Effector memory CD4-positive, alpha-beta T cell (primary cell): ENCODE measurements at places on chromosomes 2 and 18.

DNA sequence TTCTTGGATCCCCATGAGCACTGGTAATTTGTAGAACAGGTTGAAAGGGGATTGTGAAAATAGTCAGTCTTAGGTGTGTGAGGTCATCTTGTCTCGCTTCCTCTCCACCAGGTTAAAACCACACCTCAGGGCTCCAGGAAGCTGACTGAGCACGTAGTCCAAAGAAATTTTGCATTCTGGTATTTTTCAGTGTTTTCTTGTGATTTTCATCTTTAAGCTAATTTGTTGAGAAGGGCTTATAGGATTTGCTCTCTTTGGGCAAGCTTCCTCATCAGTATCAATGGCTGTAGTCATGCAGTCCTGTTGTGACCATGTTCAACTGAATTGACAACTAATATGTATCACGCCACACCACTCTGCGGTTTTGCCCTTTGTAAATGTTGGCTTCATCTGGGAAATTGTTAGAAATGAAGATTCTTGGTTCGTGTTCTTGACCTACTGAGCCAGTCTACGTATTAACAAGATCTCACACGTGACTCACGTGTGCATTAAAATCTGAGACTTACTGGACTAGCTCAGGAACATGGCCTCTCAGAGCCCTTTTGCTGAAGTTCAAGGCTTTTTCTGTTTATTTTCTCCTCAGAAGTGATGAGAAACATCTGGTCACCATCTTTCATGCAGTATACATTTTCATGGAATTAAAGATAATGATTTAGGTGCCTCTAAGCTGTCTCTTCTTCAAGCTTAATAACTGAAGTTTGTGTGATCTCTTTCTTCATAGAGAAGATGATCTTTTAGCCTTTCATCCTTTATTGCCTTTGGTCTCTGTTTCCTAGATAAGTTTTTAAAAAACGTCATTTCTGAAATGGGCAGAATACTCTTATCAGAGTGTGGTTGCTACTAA, 32.8 kb downstream of the FMNL2 start:
- no peak overlapping the region for H3K4me3 ChIP-seq
- H3K27me3 ChIP-seq, result no peaks in the 10 kb centered on the region
- H3K27ac ChIP-seq, result no peak overlapping the region
- H3K4me1 ChIP-seq, result no peaks in the 10 kb centered on the region
- no peaks in the 10 kb centered on the region for H3K36me3 ChIP-seq

DNA sequence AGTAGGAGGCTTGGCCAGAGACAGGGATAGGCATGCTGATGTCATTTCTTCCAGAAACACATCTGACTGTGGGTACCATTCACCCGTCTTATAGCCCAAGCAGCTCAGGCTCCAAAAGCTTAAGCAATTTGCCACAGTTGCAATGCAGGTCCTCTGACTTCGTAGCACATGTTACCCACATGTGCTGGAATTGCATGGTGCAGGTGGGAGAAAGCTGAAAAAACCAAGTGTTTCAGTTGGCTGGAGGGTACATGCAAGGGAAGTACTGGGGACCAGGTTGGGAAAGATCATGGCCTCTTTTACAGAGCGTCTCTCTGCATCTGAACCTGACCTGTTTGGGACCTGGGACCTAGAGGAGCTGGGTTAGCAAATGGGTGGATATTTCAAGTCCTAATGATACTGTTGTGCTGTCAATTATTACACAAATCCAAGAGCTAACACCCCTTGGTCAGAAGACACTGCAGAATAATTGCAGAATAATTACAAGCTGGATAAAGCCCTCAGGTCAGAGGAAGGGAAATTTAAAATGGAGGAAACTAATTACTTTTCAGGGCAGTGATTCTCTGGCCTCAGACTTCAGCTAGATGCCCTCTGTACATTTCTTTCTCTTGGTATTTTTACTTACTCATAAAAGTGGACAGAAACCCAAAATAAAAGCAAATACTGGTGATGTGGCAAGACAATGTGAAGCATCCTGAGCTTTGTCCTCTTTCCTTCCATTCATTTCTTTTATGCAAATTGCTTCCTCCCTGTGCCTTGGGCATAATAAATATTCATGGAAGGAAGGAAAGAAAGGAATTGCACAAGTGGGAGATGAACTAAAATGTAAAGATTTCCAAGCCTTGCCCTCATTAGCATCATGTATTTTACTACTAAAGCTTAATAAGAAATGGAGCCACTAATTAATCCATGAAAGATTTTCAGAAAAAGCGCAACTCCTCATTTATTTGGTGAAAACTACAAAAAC, 45.6 kb upstream of the TTC39C start:
- DNase-seq, result no peak
- no peak overlapping the region for H3K4me3 ChIP-seq
- H3K27me3 ChIP-seq, result no peaks in the 10 kb centered on the region
- H3K27ac ChIP-seq, result no peak overlapping the region

- H3K4me3 ChIP-seq, result no peak overlapping the region
- H3K27ac ChIP-seq, result no peak overlapping the region
- no peaks in the 10 kb centered on the region for H3K27me3 ChIP-seq
These were observed 6.8 kb upstream of the TEX51 start for GRCh38 chr2:126891681-126892500.

- DNase-seq, result no peak
- H3K4me3 ChIP-seq, result no peak overlapping the region
- no peaks in the 10 kb centered on the region for H3K27me3 ChIP-seq
- H3K4me1 ChIP-seq, result no peaks in the 10 kb centered on the region
- no peak overlapping the region for H3K27ac ChIP-seq
These were observed 211.3 kb upstream of the BOD1L2 start for GRCh38 chr18:56935434-56936040.

DNA sequence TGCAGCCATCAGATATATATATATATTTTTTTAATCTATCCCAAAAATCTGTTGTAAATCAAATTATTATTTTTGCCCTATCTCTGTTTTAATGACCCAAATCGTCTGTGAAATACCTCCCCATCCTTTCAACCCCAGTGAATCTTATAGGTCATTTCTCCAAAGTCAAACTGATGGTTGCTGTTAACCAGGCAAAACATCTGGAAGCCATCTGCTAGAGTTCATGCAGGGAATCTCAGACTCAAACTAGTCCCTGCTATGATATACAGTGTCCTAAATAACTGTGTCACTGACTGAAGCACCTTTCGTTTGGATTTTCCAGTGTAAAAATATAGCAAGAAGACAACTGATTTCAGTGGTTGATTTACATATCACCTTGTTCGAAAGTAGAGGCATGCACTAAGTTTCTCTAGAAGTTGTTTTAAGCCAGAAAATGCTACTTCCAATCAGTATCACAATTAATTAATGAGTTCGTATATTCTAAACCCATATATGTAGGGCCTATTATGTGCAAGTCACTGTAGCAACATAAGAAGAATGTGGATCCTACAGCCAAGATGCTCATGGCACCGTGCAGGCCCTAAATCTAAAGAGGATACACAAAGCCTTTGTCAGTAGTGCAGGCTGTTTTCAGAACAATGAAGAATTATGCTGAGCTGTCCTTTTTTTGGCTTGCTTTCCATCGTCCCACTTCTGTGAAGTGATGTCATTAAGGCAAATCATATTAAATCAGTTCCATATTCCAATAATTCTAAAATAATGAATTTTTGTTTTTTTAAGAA, 566.0 kb downstream of the STK39 start:
- no peaks in the 10 kb centered on the region for H3K36me3 ChIP-seq
- H3K4me1 ChIP-seq, result no peaks in the 10 kb centered on the region

DNA sequence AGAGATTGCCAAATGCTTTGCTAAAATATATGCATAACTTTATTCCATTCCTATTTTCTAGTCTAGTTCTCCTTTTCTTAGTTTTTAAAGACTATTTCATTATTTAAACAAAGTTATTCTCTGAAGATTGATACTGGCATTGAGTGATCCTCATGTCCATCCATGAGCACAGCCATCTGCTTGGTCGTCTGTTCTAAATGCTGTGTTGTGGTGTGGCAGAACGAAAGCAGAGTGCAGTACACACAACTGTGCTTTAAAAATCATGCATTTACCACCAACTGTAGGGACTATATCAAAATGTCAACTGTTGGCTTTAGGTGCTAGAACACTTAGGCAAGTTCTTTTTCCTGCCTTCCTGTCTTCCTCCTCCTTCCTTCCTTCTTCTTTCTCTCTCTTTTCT, 226.6 kb downstream of the ACKR3 start:
- no peak for DNase-seq
- no peak overlapping the region for H3K27ac ChIP-seq
- no peaks in the 10 kb centered on the region for H3K27me3 ChIP-seq
- no peaks in the 10 kb centered on the region for H3K4me1 ChIP-seq
- H3K4me3 ChIP-seq, result no peak overlapping the region
